ENCODE measurements at places on chromosomes 1 and 21. TPM values are rescaled to one million over a fixed set of nuclear protein-coding genes. Genes with fewer than 3 reads are reported as not detected.

GRCh38 chr1:233513431-233513830 is 100.5 kb upstream of the KCNK1 start:
- DNase-seq: no peak

TMEM54 gene
- total RNA-seq: 119 TPM

- no peak for DNase-seq
Observed at GRCh38 chr21:26881504-26882228, 36.5 kb upstream of the ADAMTS1 start.

DNA sequence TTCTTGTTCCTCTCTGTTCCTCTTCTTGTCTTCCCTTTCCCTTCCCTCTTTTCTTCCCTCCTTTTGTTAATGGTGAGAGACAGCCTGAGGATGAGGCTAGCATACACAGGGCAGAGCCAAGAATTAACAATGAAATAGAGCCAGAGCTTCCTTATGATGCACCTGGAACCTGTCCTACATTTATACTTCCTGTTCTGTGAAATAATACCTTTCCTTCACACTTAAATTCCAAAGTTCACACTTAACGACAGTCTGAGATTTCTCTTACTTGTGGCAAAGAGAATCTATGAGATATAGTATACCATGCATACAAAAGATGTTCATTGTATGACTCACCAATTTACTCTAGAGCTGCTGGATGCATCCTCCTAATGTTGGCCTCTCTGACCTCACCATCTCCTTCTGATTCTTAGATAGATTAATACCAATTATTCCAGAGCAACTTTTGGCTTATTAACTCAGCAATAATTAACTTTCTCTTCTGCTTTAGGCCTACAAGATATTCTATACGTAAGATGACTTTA is 30.8 kb upstream of the TSNAX start:
- DNase-seq: no peak

GRCh38 chr1:23553231-23554126 is 5.8 kb downstream of the ID3 start:
- DNase-seq: no peak

GRCh38 chr1:41097105-41097504 is 75.6 kb upstream of the SLFNL1 start:
- DNase-seq: no peak

LAMC2 gene
- 382 TPM for total RNA-seq

GRCh38 chr1:48793863-48794262 is 17.2 kb upstream of the BEND5 start:
- no peak for DNase-seq

TRMT13 gene
- total RNA-seq: 19.0 TPM

RPF1 gene
- 60.0 TPM for total RNA-seq

PLD5 gene
- 3.7 TPM for total RNA-seq

DNA sequence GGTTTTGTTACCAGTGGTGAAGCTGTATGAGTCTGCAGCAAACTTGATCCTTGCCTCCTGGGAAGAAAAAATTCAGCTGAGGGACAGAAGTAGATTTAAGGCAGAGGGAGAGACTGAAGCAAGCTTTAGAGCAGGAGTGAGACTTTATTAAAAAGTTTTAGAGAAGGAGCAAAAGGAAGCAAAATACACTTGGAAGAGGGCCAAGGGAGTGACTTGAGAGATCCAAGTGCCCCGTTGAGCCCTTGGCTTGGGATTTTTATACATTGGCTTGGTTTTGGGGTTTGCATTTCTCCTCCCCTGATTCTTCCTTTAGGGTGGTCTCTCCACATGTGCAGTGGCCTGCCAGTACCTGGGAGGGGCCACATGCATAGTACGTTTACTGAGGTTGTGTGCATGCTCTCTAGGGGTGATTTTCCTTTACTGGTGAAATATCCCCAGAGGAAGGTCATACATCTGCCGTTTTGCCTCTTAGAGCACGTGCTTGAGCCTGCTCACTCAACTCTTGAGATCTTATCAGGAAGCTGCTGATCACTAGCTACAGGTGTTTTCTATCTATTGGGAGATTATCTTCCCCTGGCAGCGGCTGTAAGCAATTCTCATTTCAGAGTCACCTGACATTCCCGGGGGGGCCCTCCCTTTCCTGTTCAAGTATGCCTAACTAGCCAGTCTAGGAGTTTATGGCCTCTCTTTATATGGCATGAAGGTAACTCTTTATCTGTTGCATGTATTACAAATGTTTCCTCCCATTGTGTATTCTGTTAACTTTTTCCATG is 20.3 kb downstream of the FASLG start:
- no peak for DNase-seq

- DNase-seq: no peak
Observed at GRCh38 chr1:219050086-219050821, 123.4 kb upstream of the LYPLAL1 start.

HES3 gene
- not detected for total RNA-seq

GRCh38 chr1:200980452-200980772 is 43.1 kb downstream of the KIF21B start:
- no peak for DNase-seq

- DNase-seq: no peak
Observed at GRCh38 chr1:30684881-30685795, 38.2 kb downstream of the MATN1 start.

Measured in epithelial cell of proximal tubule (primary cell).